ENCODE measurements at places on chromosomes 5 and 9. TPM values are rescaled to one million over a fixed set of nuclear protein-coding genes. Genes with fewer than 3 reads are reported as not detected.

DNA sequence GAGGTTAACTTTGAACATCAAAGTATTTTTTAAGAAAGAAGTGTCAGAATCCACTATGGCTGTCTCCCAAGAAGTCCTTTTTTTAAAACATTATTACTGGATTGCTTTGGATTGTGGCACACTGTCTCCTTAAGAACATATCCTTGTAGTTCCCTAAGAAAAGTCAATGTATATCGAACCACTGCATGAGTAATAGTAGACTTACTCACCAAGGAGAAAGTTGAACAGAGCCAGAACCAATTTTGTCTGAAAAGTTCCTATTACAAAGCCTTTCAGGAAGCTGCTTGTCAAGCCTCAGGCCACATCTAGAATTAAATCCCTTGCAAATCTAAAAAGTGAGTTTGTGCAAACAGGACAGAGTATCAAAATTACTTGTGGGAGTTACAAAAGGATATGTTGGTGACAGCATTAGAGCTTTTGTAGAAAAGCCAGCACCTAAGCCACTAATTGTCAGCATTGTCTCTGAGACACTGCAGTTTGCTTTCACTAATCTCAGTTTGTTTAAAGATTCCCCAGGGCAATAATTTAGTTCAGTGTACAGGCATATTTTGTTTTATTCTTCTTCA is 195.4 kb downstream of the MPDZ start:
- DNase-seq = no peak

DNA sequence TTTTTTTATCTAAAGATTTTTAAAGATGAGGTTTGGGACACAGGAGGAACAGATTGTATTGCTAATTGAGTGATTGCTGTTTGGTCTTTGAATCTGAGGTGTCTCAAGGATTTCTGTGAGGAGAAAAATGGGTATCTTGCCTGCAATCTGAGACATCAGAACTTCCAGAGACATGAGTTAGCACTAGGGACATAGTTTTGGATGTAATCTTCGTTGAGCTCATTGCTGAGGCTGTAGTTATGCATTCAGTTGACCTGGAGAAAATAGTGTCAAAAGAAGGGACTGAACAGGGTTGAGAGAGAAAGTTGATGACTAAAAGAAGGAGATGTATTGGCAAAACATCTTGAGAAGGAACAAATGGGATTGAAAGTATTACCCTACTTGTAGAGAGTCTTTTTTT is 24.6 kb downstream of the C9orf85 start:
- DNase-seq = no peak

DNA sequence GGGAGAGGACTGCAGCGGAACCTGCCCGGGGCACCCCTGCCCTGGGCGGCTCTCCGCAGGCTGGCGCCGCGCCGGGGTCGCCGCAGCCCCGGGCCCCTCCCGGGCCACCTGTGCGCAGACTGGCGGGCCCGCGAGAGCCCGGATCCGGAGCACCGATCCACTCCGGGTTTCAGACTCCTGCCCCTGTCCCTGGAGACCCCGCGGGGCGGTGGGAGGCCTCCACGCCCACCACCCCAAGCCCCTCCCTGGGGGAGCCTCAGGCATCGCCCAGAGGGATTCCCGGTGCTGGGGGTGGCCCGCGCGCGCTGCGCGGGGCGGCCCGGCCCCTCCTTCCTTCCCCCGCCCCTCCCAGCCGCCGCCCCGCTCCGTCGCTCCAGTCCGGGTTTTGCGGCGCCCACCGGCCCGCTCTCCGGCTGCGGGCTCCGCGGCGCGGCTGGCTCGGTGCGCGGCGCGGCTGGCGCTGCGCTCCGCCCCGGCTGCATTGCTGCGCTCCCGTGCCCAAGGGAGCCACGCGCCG is at the start of gene UNC5A:
Gene UNC5A (plus strand): TSS at position 479 of the 517 bp plus-strand sequence. CDS start 192 bp downstream, outside the sequence.
- DNase-seq = no peak

GRCh38 chr5:1030801-1031271 is 22.2 kb downstream of the NKD2 start:
- DNase-seq = no peak

DNA sequence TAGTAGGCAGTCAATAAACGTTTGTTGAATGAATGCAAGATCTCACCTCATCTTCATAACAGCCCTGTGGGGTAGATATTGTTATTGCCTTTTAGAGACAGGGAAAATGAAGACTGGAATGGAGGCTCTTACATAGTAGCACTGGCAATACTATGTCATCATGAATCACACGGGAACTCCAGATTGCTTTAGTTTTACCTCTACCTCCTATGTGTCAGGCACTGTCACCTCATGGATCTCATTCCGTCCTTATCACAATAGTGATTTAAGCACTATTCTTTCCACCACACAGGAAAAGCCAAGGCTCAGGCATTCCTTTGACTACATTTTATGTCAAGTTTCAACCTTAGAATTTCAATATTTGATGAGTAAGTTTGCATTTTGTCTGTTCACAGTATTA is 2.9 kb upstream of the EPB41L4B start:
- no peak for DNase-seq

GRCh38 chr5:132736853-132737833 is at the start of gene KIF3A:
Gene KIF3A, minus strand, starts transcription at chr5:132737546. Its CDS starts 127 bp downstream, at chr5:132737419.
- peak; percentile 83 for DNase-seq

The OR5C1 gene
- not detected for polyA plus RNA-seq

DNA sequence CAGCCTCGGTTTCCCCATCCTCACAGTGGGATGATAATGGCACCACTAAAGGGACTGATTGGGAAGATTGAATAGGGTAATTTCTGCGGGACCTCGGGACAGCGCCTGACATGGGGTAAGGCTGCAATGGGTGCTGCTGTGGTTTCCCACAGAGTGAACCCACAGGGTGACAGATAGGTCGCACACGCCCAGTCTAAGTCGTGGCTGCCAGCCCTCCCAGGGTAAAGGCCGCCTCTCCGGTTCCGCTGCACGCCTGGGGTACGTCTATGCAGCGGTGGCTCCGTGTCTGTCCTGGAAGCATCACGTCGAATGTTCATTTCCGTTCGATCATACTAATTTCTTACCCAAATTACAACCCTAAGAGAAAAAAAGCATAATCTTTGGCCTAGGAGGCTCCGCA is 631 bp downstream of the CFAP77 start:
- DNase-seq = no peak

DNA sequence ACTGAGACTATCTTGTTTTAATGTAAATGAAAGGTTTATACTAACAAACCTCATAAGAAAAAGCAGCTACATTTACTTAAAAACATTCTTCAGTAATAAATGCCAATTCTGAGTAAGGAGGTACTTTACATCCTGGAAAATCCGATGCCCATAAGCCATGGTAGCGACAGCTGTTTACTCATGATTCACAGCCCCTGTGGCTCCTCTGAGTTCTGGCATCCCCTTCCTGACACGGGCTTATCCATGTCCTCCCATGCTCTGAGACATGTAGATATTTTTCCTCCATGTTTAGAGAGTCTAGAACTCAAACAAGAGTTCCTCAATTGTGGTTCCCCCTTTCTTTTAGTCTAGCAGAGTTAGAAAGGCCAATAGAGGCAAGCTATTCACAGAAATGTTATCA is 63.1 kb upstream of the DEPDC1B start:
- DNase-seq = no peak

DNA sequence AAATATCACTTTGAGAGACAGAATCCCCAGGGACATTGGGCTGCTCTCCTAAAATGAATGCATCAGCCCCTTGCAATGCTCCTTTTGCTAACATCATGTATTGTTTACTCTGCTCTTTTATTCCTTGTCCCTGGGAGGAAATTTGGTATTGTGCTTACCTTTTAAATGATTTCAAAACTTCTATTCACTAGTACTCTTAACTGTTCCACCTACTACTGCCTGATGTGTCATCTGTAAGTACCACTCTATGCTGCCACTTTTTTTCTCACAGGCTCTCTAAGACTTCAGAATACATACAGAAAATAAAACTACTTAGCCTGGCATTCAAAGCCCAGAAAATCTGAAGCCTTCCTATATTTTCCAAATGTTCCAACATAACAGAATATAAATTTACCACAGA is 667.2 kb downstream of the BRINP1 start:
- DNase-seq = no peak

The NTNG2 gene
- polyA plus RNA-seq = 2.3 TPM

DNA sequence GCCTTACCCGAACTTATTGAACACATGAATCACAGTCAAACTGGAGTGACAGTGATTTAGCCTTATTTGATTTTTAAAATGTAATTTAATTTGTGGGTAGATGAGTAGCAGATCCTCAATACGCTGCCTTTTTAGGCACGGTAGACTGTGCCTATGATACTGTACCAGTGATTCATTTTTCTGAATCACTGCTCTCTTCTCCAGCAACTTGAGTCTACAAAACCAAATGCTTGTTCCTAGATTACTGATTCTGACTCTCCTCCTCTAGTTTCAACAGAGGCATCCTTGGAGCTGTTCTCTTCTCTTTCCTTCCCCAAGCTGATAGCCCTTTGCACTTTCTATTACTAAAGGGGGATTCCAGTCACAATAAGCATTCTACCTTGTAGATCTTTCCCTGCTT is 94.3 kb upstream of the IL7R start:
- no peak for DNase-seq

The SLC22A4 gene
- 1.5 TPM for polyA plus RNA-seq

- DNase-seq = no peak
These were observed 10.4 kb upstream of the ALDH1B1 start for GRCh38 chr9:38382141-38382540.

The MZB1 gene
- polyA plus RNA-seq = 0.56 TPM

The EQTN gene
- polyA plus RNA-seq = 0.13 TPM

- peak; percentile 54 for DNase-seq
These were observed 3.1 kb downstream of the QRFP start for GRCh38 chr9:130893341-130894101.

The SSNA1 gene
- 94.1 TPM for polyA plus RNA-seq

DNA sequence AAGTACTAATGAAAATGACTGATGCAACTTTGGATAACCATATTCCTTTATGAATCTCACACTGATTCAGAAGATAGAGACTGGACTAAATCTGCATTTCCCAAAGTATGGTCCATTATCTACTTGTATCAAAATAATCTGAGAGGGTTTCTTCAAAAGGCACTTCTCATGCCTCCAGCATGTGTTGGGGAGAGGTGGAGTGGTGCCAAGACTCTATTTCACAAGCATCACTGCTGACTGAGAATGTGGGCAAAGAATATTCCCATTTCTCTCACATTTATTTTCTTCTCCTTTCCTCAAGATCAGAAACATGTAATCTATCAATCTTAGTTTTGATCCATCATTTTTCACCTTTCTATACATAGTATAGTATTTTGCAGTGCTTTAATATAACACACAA is 135.4 kb downstream of the GABRB2 start:
- DNase-seq = no peak

The PRKAA1 gene
- polyA plus RNA-seq = 43.5 TPM

DNA sequence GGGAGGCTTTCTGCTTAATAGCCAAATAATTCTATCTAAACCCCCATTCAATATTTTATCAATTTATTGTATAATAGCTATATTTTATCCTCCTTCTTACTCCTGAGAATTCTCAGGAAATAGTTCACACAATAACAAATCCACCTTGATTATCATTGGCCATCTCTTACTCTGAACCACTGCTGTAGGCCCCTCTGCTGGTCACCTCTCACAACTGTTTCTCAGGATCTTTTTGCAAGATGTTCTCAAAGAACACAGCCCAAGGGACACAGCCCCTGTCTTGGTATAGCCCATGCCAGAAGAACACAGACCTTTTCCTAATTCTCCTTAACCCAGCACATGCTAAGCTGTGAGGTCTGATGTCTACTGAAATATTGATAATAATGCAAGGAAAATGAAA is 74.9 kb upstream of the HTR4 start:
- DNase-seq = no peak

The SMIM23 gene
- polyA plus RNA-seq = not detected

The SLC4A9 gene
- polyA plus RNA-seq = 0.06 TPM

The OBP2A gene
- not detected for polyA plus RNA-seq

- no peak for DNase-seq
These were observed 405.0 kb downstream of the ENC1 start for GRCh38 chr5:74235552-74235951.

The STC2 gene
- polyA plus RNA-seq = 8.9 TPM

DNA sequence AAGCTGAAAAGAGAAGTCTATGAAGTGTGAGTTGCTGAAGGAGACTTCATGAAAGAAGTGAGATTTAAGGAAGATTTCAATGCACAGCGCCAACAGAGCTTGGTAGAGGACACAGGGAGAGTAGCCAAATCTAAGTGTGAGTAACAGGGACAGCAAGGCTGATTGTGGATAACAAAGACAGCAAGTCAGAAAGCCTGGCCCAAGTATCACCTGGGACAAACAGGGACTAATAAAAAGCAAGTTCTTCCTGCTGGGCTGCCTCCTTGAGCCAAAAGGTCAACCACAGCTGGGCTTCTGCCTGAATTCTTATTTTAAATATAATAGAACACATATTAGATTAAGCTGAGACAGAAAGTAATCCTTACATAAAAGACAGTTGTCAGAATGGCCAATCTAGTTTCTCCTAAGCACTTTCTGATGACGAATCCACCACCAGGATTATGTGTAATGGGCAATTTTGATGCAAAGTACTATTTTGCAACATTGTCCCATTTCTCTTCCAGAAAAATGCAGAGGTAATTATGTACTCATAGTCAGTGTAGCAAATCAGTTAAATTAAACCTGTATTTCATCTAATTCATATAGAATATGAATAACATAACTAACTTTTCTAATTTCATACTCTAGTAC is 73.8 kb downstream of the MAPKAP1 start:
- DNase-seq = no peak

DNA sequence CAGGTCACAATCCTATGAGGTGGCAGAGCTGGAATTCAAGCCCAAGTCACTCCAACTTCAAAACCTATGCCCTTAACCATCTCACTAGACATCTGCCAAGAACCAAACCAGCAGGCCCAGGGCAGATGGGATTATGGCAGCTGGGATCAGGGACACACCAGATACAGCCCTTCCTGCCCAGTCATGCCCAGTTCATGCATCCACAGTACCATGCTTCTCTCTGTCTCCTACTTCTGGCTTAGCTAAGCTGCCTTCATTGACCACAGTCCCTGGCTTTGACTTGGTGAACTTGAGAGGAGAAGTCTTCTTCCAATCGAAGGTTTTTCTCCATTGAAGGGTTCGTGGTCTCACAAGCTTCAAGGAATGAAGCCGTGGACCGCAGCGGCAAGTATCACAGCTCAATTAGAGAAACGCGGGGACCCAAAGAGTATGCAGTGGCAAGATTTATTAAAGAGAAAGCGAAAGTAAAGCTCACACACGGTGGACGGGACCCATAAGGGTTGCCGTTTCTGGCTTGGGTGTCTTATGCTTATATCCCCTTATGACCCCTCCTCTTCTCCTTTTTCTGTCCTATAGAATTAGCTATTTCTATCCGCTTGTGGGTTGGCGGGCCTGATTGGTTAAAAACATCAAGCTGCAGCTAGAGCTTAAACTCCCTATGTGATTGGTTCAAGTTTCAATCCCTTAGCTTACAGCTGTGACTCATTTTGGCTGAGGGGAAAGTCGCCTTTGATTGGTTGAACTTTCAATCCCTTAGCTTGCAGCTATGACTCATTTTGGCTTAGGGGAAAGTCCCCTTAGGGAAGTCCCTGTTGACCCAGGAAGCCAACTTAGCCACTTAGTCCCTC is 101.2 kb downstream of the TRIM36 start:
- DNase-seq = no peak

DNA sequence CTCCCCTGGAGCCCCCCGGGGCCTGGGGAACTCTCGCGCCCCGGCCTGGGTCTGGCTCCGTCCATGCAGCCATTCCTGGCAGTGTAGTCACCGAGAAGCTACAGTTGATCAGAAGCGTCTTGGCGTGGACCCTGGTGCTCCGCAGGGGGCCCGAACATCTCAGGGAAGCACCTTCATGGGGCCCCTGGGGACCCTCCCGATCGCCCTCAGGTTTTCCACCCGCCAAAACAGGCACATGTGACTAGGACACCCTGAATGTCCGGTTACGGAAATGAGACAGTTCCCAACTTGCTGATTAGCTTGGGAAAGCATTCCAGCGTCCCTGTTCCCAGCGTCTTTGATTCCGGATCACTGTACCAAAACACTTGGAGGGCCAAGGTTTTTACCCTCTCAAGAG is 472 bp downstream of the FBXO4 start:
- no peak for DNase-seq

Measured in urinary bladder (tissue), 4 donors.